Kidney epithelial cell (primary cell): ENCODE measurements at places on chromosomes 2 and 18. TPM values are rescaled to one million over a fixed set of nuclear protein-coding genes. Genes with fewer than 3 reads are reported as not detected.
A peak's percentile ranks its signal among the peaks of the same experiment; 100 is the strongest.

- DNase-seq: peak; percentile 14
Observed at GRCh38 chr18:36757081-36757480, 71.7 kb downstream of the TPGS2 start.

- DNase-seq: no peak
Observed at GRCh38 chr2:25379535-25379934, 37.8 kb upstream of the DNMT3A start.

GRCh38 chr2:17899871-17900270, 21.4 kb downstream of the KCNS3 start:
- DNase-seq: no peak

The RAPH1 gene
- total RNA-seq: 18.0 and 28.9 TPM in 2 replicates

DNA sequence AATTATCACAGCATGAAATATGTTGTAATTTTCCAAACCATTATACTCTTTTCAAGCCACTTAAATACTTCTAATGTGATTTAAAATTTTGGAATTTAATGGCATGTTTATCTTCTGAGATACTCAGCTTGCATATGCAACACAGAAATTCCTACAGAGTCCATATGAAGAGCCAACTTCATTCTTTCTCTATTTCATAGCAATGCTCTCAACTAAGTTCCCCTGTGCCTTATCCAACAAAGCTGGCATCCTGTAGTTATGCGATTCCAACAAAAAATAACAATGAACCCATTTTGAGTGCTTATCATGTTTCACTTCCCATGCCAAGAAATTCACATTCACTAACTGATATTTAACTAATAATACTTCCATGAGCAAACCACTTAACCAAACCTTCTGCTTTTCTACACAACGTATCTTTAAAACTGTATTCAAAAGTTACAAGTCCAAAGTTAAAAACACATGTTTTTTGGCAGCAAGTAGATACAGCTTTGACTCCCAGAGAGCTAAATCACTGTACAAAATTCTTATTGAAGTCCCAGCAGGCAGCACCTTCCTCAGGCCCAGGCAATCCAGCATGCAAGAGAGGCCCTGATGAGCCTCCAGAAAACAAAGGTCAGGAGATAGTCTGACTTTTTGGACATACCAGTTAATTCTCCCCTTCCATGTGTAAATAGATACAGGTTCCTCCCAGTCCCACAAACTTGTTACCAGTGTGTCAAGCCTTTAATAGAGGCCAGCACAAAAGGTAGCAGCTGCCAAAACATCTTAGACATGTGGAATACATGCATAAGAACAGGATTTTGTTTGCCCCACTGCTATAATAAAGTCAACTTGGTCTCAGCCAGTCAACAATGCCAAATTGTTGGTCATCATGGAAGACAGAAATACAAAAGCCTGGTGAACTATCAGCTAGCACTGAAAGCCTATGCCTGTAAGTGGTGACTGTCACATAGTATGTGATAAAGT, 113.1 kb upstream of the WDR75 start:
- no peak for DNase-seq
